CD4-positive, alpha-beta T cell treated with Interleukin-12 subunit alpha and Interleukin-12 subunit beta, for 1 hour (primary cell): ENCODE measurements at places on chromosomes 5 and 9.

DNA sequence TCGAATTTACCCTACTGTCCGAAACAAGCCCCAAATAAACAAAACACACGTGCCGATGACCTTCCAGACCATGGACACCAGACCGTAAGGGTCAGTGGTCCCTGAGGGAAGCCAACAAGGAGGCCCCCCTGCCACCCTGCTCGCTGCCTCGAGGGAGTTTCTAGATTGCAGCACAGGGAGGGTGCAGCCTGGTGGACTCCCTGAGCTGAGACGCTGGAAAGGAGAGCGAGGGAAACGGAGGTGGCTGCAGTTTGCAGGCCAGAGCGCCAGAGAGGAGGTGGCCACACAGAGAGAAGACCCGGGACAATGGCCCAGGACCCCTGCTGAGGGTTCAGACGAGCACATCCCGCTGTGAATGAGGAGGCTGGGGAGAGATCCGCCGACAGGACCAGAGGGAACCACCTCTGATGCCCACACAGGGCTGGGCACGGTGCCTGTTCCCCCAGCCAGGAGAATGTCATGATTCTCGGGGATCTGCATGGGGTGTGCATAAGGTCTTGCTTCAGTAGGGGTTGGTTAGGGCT is 48.9 kb downstream of the SLC6A3 start:
- DNase-seq = no peak

GRCh38 chr5:42953041-42953440 is 87.1 kb downstream of the ANXA2R start:
- no peak for DNase-seq

- DNase-seq = no peak
Measured at GRCh38 chr9:87798261-87798833, 72.4 kb downstream of the CTSL start.

DNA sequence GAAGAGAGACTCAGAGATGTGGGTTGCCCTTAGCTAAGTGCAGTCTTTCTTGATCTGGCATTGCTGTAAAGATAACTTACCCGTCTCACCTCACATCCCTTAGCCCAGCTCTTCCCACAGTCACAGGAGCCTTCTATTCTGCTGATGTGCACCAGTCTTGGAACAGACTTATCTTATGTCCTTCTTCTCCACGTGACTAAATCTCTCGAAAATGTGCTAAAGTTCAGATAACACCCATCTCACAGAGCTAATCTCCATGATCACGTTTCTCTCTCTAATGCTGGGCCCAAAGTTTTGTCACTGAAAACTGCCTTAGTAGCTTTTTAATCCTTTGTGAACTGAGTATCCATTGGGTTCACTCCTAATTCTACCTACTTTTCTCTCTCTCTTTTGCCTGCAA is 16.7 kb downstream of the SLC36A1 start:
- DNase-seq = no peak

- no peak for DNase-seq
Measured at GRCh38 chr5:9547122-9547947, 1.5 kb upstream of the SEMA5A start.

DNA sequence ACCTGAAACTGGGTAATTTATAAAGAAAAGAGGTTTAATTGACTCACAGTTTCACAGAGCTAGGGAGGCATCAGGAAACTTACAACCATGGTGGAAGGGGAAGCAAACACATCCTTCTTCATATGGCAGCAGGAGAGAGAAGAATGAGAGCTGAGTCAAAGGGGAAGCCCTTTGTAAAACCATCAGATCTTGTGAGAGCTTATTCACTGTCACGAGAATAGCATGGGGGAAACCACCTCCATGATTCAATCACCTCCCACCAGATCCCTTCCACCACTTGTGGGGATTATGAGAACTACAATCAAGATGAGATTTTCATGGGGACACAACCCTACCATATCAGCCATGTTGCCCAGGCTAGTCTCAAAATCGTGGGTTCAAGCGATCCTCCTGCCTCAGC is 143.4 kb downstream of the FGF18 start:
- no peak for DNase-seq

- no peak for DNase-seq
Measured at GRCh38 chr9:75616841-75617566, 273.5 kb upstream of the PCSK5 start.

DNA sequence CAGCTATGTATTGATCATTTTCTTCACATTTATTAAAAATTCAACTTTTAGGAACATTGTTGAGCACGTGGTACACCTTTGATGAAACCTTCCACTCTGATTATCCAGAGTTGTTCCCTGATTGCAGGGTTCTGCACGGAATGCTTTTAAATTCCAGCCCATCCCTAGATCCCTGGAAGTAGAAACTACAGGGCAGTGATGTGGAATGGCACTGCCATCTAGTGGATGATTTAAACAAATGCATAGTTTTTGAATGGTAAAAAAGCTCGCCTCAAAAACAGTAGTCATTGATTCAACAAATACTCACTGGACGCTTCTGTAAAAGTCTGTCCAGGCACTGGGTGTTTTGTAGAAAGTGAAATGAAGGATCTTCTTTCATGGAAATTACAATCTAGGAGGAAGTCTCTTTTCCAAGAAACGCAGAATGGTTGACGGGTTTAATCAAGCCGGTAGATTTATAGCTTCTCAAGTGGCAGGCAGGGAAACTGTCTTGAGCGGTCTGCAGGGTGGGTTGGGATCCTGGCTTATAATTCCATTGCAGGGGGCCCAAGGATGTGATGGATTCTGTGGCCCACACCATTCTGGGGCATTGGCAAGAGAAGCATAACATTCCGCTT is 118.4 kb downstream of the ARHGAP26 start:
- peak; percentile 33 for DNase-seq

DNA sequence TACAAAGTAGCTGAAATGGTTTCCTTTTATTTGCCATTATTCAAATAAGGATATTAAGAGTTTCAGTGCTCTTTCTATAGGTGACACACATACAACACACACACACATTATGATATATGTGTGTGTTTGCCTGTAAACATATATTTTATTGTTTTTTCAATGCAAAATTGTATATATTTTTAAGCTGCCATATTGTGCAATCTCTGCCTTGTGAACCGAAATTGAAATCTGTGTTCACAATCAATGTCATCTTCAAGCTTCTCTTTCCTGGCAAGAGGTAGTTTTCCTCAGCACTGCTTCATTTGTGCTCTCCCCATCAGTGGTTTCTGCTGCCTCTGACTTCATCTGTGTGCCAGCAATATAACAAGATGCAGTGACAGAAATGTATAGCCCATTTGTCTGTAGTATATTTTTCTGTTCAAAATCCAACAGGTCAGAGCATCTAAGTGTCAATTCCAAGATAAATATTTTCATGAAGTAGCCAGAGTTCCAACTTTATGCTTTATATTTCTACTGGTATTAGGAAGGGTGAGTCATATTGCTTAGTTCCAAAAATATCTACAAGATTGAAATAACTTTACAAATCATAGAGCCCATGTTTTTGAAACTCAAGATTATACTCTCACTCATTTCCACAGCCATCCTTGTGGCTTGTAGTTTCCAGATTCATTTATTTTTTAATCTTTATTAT is 1704.8 kb upstream of the CDH9 start:
- DNase-seq = no peak

DNA sequence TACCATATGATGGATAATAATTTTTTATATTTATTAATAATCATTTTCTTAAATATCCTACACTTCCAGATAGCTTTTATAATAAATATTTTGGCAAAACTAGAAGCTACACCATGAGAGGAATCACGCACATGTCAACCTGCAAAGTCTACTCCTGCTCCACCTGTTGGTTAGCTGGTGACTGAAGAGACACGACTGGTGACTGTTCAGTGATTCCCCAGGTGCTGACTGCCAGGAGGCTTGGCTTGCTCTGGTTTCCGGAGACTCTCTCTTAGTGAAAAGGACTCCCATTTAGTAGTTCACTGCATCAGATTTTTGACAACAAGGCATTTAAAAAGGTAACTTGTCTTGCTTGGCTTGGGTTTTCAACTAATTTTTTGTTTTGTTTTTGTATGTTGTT is 20.9 kb downstream of the GZMA start:
- DNase-seq = no peak

DNA sequence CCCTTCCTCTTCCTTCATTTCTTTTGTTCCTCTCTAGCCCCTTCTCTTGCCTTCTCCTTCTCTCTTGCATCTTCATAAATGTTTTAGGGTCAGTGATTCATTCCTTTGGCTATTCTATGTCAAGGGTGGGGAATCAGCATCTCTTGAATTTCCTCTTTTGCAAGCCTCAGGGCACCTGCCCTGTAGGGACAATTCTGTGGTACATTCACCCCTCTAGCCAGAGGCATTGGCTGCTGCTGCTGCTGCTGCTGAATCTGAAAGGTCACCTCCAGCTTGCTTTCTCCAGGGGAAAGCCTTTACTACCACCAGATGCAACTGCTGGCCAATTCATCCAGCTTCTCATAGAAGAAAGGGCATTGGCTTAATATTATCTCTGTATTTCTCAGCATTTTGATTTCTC is 87.3 kb downstream of the INSYN2B start:
- no peak for DNase-seq

- DNase-seq = no peak
Measured at GRCh38 chr5:113320273-113320780, 114.5 kb downstream of the TSSK1B start.

DNA sequence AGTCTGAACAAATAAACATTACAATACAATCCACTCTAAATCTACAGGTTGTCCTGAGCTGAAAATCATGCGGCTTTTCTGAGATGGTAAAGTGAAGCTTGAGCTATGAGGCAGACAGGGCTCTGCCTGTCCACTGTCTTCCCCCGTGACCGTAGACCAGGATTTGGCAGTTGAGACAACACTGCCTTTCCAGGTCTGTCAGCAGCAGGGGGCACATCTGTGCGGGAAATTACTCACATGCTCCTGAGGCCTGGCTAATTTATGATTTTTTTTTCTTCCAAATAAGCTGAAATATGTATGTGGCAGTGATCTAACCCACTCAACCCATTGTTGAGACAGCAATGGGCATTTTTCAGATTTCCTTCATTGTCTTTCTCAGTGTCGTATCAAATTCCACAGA is 307.9 kb downstream of the FBXL7 start:
- no peak for DNase-seq

DNA sequence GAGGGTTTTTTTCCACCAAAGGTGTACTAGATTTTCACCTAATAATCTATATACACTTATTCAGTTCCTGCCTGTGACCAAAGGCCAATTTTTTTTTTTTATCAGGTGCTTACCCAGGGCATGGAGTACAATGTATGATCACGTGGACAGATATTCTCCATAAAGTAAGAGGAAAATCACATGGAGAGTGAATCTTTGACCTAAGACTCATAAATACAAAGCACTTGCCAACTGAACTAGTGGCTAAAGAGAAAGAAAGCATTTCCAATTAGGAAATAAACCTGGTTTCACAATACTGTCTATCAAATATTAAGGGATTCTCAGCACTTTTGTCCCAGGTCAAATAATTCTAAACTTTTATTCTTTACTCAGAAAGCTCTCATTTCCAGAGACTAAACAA is 33.0 kb upstream of the CEP120 start:
- DNase-seq = no peak

DNA sequence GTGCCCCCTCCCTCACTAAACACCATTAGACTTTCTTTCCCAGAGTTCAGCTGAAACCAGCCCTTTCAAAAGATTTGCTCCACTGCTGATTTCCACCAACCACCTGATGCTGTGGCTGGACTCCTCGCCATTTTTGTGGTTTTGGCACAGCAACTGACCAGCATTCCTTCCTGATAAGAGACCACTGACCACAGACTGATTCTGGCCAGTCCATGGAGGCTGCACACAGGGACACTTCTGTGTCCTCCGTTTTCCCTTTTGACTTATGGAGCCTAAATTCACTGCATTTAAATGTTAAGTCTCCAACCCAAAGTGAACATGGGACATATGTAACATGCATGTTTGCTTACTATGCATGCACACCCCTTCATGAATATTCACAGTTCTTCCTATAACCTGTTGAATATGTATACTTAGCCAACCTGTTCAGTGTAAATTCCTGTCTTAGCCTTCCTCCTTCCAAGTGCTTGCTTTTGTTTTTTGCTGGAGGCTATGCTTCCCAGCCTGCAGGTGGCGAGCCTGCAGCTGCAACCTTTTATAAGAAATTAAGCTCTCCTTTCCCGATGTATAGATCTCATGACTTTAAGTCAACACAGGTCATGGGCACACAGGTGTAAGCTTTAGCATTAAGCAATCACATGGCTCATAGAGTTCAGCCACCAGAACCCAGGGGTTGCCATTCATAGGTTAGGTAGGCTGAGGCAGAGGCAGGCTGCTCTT is 78.7 kb downstream of the ACTL7B start:
- no peak for DNase-seq

- DNase-seq = no peak
Measured at GRCh38 chr5:174575043-174575442, 149.3 kb upstream of the MSX2 start.

DNA sequence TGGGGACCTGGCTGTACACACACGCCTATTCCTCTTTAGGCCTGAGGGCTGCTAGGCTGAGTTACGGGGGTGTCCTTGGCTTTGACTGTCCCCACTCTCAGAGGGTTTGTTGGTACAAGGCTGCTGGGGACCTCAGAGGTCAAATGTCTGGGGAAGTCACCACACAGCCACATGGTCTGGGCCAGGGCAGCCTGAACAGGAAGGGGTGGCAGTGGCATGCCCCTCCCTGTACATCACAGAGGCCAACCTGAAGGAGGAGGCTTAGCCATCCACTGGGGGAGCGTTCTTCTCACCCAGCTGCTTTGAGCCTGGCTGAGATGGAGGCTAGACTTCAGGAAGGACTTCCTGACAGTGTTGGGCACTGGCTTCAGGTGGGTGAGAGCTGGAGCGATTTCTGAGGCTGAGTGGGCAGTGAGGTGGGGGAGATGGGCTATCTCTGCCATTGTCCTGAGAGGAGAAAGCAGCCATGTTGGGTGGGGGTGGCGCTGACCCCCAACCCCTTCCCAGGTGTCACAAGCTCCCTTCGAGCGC is 36.3 kb downstream of the CXXC5 start:
- DNase-seq = no peak

- DNase-seq = no peak
Measured at GRCh38 chr5:95723632-95724369, 7.3 kb upstream of the RHOBTB3 start.

- DNase-seq = no peak
Measured at GRCh38 chr5:133936651-133937015, 31.8 kb downstream of the C5orf15 start.

DNA sequence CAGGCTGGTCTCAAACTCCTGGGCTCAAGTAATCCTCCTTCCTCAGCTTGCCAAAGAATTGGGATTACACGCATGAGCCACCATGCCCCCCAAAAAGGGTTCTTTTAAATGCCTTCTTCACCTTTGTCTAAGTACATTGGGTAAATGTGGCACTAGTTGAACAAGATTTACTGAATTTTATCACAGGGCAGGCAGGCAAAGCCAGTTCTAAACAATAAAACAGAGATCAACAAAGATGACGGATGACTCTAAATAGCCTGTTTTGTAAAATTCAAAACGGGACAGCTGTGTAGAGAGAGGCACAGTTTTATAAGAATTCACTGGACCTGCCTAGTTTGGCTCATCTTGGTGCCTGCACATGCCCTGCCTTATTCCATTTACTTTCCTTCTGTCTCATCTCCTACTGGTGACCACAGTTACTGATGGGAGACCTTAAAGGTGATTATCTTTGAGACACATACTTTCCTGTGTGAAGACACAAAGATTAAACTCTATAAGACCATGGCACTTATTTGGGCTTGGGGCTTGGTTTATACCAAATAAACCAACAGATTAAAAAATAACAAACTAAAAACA is 149.6 kb upstream of the DMRT1 start:
- no peak for DNase-seq
